Sciatic nerve (tissue), 2 donors: ENCODE measurements at places on chromosomes 16 and 17. TPM values are rescaled to one million over a fixed set of nuclear protein-coding genes. Genes with fewer than 3 reads are reported as not detected.

Gene MFAP4
- total RNA-seq, result 115 TPM

DNA sequence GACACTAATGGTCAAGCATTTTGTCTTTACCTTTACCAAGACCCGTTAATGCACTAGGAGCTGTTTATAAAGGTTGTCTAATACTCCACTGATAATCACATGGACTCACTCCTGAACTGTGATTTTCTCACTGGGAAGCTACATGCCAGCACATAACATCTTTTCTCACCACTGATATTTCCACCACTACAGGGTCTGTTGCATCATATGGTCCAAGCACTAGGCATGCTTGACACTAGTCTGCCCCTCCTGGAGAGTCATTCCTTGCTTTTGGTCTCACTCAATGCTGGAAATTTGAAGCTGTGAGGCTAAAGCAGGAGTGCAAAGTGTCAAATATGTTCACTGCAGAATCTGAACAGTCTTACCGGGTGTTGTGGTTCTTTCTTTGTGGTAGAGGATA, 1576.8 kb downstream of the CDH8 start:
- no peak for DNase-seq

DNA sequence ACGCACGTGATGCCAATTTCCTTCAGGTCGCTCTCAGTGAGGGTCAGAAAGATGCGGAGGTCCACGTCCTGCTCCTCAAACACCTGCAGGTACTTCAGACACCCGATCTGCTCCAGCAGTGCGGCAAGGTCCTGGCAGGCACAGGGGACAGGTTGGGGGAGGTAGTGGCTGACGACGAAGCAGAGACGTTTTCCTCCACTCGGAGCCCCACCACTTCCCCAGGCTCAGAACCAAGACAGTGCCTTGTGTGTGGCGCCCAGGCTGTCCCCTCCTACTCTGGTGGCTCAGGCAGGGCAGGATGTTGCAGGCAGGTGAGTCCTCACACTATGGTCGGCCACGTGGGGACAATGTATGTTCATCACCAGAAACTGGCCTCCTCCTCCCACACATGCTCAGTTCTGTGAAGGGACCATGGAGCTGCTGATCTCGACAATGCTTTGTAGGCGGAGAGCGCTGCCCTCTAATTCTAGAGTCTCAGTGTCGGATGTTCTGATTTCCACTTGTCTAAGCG, 5.7 kb downstream of the NUDT16L1 start:
- DNase-seq, result no peak

DNA sequence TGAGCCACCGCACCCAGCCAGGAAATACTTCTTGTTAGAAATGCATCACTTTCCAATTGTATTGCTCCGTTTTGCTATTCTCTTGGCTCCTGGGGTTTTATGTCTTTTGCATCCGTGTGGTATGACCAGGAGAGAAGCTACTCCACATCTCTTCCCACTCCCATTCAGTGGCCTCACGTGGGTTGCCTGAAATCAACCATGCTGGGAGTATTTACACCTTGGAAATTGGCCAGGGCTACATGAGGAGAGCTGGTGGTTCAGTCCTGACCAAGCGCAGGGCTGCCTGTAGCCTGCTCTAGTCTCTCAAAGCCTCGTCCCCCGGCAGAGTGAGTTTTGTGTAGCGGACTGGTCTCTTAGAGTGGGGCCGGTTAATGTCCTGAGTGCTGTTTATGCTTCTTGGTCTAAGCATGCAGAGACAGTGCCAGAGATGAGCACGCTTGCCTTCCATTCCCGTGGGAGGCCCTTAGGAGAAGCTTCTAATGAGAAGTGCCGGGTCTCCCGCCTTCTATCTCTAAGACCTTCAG, 3.8 kb downstream of the WFDC1 start:
- no peak for DNase-seq

Gene CBX2
- total RNA-seq, result 4.7 TPM

Gene PPP1R27
- not detected for total RNA-seq

GRCh38 chr16:26195225-26195624, 503.5 kb downstream of the HS3ST4 start:
- DNase-seq, result no peak

Gene AIPL1
- not detected for total RNA-seq

DNA sequence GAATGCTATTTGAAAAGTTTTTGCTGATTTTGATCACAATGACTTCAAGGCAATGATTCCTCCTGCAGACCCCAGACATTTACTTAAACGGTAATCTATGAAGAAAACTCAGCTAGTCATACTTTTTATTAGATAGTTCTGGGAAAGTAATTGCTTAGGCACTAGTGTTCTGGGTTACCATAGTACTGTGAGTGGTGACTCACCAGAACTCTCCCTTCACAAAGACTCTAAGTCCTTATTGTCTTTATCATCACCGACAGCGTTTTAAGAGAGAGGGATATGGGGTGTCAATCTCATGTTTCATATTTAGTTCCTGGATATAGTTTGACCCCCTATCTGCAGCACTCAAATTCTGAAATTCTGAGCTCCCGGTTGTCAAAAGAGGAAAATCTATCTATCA, 43.0 kb upstream of the CDH8 start:
- no peak for DNase-seq

Gene CDIPT
- total RNA-seq, result 58.4 TPM

GRCh38 chr17:82837586-82838320, 2.1 kb downstream of the ZNF750 start:
- DNase-seq, result peak; percentile 25

Gene TBC1D3I
- 0.36 TPM for total RNA-seq

GRCh38 chr16:12245088-12245920, 268.8 kb downstream of the SNX29 start:
- no peak for DNase-seq

Gene P4HB
- 248 TPM for total RNA-seq

Gene SGCA
- total RNA-seq, result 3.5 TPM

DNA sequence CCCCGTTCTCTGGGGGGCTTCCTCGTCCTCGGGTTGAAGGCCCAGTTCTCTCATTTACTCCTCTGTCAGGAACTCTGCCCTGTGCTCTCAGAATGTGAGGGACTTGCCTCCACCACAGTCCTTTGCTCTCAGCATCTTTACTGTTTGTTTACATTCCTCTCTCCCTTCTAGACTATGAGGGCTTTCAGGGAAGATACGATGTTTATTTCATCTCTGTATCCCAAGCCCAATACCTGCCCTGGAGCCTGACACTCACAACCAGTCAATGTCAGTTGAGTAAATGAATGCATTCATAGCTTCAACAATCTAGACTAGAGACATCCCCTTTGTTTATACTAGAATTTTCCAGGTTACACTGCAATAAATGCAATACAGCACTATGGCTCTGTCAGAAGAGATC, 409.6 kb upstream of the CDH11 start:
- no peak for DNase-seq

Gene CDH3
- total RNA-seq, result 10.2 TPM
